ENCODE measurements at places on chromosomes 3 and 15. TPM values are rescaled to one million over a fixed set of nuclear protein-coding genes. Genes with fewer than 3 reads are reported as not detected.

RBP2 gene
- not detected for total RNA-seq

TSC22D2 gene
- 28.4 TPM for total RNA-seq

SLC2A2 gene
- total RNA-seq = 13.0 TPM

MEX3B gene
- total RNA-seq = 4.6 TPM

MKRN3 gene
- total RNA-seq = not detected

REC114 gene
- not detected for total RNA-seq

PLSCR5 gene
- not detected for total RNA-seq

CMTM7 gene
- total RNA-seq = 7.5 TPM

ALDH1A3 gene
- total RNA-seq = 60.3 TPM

MAP1A gene
- 0.52 TPM for total RNA-seq

GRCh38 chr3:42688016-42688415 lies 2.7 kb downstream of the KLHL40 start:
- no peak for DNase-seq

GRCh38 chr3:40605960-40606359 lies 81.2 kb downstream of the ZNF621 start:
- peak; percentile 64 for DNase-seq

DNA sequence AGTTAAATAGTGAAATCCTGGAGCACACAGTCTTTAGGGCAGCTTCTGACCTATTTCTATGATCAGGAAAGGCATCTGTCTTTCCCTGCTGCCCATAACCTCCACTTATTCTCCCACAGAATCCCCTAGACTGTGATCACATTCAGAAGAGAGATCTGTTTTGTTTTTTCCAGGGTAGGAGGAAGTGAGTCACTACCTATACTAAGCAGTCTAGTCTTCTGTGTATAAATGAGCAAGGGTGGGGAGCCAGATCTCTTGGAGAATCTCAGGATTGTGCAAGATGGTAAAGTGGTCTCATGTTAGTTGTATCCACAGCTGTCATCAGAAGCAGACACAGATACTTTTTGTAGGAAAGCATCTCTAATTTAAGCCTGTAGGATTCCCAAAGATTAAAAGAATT lies 11.8 kb upstream of the FBXO22 start:
- peak; percentile 87 for DNase-seq

- DNase-seq = peak; percentile 53
These were observed 45.2 kb downstream of the TYRO3 start for GRCh38 chr15:41603941-41604911.

DNA sequence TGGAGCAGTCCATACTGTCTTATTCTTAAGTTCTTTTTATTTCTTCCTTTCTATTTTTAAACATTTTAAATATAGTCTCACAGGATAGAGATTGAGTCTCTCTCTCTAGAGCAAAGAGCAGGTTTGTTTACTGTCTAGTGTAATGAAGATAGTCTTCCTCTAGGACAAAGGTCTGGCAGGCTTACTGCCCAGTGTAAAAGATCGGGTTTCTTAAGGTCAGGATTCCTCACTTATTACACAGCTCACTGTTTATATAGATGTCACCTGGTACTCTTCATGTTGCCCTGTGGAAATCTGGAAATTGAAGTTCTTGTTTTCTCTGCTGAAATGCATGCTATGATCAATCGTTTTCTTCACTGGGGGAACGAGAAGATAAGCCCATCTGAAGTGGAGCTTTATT lies 76.0 kb downstream of the ZBBX start:
- DNase-seq = peak; percentile 18

- DNase-seq = no peak
These were observed 61.3 kb downstream of the CORO2B start for GRCh38 chr15:68639926-68640600.

DNA sequence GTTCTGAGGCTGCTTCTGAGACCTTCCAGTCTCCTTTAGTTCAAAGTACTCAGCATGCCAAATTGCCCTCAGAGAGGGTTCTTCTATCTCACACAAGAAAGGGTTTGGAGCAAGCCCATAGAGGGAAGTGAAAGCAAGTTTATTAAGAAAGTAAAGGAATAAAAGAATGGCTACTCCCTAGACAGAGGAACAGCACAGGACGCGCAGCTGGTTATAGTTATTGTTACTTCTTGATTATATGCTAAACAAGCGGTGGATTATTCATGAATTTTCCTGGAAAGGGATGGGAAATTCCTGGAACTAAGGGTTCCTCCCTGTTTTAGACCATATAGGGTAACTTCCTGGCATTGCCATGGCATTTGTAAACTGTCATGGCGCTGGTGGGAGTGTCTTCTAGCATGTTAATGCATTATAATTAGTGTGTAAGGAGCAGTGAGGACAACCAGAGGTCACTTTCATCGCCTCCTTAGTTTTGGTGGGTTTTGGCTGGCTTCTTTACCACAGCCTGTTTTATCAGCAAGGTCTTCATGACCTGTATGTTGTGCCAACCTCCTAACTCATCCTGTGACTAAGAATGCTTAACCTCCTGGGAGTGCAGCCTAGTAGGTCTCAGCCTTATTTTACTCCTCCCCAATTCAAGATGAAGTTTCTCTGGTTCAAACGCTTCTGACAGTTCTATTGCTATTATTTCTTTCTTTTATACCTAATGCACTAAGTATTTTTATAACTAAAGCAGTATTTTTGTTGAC lies 26.3 kb downstream of the SCN11A start:
- no peak for DNase-seq

GRCh38 chr3:102887431-102887830 lies 452.6 kb downstream of the ZPLD1 start:
- DNase-seq = no peak

DNA sequence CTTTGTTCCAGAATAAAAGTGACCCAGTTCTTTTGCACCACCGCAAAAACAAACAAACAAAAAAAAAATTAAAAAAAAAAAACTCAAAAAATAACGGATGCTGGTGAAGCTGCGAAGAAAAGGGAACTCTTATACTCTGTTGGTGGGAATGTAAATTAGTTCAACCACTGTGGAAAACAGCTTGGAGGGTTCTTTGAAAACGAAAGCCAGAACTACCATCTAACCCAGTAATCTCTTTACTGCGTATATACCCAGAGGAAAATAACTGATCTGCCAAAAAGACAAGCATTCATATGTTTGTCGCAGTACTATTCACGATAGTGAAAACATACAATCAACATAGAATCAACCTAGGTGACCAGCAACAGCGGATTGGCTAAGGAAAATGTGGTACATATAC lies 298.9 kb upstream of the CBLB start:
- no peak for DNase-seq

- DNase-seq = no peak
These were observed 73.3 kb downstream of the PTPRG start for GRCh38 chr3:61634678-61635077.

DNA sequence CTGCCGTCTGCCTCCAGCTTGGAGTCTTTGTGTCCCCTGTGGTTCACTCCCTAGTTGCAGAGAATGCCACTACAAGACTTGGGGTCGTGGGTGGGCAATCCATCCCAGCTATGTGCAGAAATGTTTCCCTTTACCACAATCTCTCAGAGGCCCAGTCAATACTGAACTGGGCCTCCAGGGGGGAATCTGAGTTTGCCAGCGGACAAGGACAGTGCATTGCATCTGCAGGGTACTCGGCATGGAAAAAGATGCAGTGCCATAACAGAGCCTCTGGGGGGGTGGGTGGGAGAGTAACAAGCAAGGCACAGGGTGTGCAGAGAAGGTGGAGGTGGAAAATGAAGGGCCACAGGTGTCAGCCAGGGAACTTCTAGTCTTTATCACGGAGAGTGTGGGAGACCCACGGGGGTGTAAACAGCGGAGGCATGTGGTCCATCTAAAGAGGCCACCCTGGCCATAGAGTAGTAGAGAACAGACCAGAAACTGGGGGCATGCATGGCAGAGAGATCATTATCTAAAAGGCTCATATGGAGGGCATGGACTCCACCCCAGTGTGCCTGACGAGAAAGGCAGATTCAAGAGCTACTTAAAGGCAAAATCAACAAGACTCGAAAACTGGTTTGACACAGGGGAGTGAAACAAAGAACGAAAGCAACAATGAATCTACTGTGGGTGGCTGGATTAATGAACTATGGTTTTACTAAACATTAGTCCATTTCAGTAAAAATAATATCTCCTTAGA lies 182.4 kb downstream of the ANXA2 start:
- DNase-seq = no peak

GRCh38 chr3:99869621-99870020 lies 52.0 kb downstream of the CMSS1 start:
- DNase-seq = no peak

DNA sequence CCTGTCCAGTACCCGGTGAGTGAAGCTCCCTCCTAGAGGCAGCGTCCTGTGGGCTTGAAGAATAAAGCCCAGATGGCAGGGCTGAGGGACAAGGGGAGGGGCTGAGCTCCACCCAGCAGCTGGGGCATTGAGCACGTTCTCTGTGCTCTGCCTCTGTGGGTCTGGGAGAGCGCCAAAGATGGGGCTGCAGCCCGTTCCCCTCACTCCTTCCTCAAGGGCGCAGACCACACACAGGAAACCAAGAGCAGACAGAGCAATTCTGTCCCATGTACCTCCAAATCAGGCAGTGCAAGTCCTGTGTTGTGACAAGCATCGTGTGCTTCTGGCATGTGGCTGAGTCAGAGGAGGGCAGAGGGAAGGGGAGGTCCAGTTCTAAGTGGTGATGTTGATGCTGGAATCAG lies 15.7 kb upstream of the KIF23 start:
- peak; percentile 42 for DNase-seq

GRCh38 chr3:134721214-134721613 lies 70.4 kb upstream of the KY start:
- DNase-seq = no peak

DNA sequence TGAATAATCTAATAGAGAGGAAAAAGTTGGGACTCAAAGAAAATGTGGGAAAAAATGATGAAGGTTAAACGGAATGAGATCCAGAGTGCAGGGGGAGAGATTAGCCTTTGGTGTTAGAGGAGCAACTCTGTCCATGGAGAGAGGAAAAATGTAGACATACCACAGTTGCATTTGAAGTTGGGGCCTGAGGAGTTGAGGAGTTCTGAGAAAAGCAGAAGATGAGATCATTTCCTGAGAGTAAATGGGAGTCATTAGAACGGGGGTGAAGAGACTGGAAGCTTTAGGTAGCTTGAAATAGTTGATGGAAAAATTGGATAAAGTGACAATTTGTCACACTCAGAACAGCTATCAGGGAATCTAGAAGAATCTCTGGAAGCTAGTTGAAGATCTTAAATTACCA lies 7.3 kb downstream of the CCR5AS start:
- DNase-seq = no peak

- DNase-seq = no peak
These were observed 491.6 kb downstream of the RBMS3 start for GRCh38 chr3:29772436-29772835.

- DNase-seq = no peak
These were observed 16.9 kb downstream of the IP6K1 start for GRCh38 chr3:49769286-49769915.

GRCh38 chr3:156217674-156218352 lies 97.4 kb downstream of the KCNAB1 start:
- peak; percentile 79 for DNase-seq

- DNase-seq = no peak
These were observed 46.5 kb downstream of the ULK4 start for GRCh38 chr3:41915353-41915752.

- DNase-seq = peak; percentile 15
These were observed 334.2 kb downstream of the PYDC2 start for GRCh38 chr3:191795196-191795595.

DNA sequence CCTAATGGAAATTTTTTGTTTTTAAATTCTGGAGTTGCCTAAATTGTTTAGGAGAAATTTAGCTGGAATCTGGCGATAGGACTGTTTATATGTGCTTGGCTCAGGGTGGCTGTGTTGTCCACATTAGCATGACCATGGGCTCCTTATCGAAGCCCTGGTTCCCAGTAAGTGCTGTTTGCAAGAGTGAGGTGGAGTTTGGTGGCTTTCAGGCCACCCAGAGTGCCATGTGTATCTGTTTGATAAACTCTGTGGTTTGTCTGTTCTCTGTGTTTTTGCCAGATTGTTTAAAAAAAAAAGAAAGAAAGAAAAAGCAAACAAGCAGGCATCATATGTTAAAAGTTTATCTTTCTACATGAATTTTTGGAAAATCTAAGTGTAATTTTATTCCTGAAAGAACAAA lies 51.5 kb downstream of the PLCL2 start:
- no peak for DNase-seq

- no peak for DNase-seq
These were observed 288.3 kb downstream of the CNTN6 start for GRCh38 chr3:1380926-1381646.

DNA sequence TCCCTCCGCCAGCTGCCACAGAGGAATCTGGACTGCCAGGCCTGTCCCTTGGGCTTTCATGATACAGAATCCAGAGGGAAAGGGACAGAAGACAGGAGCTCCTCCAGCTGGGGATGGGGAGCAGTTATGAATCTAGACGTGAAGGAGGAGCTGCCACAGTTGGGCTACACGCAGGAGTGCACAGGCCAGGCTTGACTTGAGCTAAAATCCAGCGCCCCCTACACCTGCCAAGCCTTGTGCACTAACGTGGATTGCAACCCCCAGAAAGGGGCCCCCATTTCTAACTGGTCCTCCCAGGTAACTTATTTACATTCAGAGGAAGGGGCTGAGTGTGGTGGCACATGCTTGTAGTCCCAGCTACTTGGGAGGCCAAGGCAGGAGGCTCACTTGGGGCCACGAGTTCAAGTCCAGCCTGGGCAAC lies 14.3 kb downstream of the KLHL6 start:
- DNase-seq = no peak

All from renal cortical epithelial cell (primary cell).